ENCODE measurements at places on chromosomes 3 and 15.

DNA sequence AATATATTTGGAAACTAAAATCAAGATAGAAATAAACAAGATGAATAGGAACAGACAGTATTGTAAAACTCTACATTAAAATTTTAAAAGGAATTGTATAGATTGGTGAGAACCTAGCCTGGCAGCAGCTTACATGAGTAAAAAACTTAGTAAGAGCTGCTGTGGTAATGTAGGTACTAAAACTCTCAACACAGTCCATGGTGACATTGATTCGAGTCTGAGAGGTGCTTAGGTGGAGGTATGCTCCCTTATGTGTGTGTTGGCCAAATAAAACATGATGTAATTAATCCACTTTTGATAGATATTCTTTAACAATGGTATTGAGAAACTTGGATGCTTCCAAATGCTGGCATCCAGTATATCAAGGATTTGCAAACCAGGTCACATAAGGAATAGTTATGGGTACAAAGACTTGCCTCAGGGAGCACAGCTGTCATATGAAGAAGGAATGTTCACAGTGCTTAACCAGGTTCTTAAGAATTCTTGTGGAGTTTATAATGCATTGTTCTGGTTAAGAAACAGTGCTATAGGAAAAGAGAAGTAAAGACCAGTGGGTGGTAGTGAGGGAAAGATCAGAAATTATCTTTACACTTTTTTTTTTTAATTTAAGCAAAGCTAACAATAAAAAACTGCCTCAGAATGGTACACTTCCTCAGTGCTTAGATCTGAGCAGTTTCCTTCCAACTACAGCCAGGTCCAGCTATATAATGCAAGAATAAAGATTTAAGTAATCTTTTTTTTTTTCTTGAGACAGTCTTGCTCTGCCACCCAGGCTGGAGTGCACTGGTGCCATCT lies 24.6 kb upstream of the IL20RB start:
- DNase-seq = no peak

GRCh38 chr15:40871749-40872617 lies 2.1 kb downstream of the RHOV start:
- no peak for DNase-seq

DNA sequence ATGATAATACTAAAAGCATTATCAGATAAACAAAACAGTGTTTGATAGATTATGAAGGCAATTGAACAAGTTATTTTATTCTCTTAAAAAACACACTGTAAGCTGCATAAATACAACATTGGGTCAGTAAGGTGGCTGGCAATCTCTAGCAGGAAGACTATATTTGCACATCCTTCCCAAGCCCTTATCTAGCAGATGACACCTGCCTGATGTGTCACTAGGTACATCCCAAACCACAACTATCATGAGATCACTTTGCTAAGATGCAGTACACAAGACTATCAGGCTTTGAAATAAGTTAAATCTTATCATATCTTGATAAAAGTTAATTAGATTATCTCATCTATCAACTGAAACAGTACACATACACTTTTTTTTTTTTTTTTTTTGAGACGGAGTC lies 417.4 kb downstream of the MECOM start:
- DNase-seq = no peak

- DNase-seq = no peak
Observed at GRCh38 chr3:171044835-171045793, 18.6 kb upstream of the SLC2A2 start.

GRCh38 chr3:149611149-149611548 lies 46.7 kb downstream of the WWTR1 start:
- DNase-seq = no peak

GRCh38 chr3:98333989-98334606 lies 19.6 kb upstream of the OR5K4 start:
- no peak for DNase-seq

DNA sequence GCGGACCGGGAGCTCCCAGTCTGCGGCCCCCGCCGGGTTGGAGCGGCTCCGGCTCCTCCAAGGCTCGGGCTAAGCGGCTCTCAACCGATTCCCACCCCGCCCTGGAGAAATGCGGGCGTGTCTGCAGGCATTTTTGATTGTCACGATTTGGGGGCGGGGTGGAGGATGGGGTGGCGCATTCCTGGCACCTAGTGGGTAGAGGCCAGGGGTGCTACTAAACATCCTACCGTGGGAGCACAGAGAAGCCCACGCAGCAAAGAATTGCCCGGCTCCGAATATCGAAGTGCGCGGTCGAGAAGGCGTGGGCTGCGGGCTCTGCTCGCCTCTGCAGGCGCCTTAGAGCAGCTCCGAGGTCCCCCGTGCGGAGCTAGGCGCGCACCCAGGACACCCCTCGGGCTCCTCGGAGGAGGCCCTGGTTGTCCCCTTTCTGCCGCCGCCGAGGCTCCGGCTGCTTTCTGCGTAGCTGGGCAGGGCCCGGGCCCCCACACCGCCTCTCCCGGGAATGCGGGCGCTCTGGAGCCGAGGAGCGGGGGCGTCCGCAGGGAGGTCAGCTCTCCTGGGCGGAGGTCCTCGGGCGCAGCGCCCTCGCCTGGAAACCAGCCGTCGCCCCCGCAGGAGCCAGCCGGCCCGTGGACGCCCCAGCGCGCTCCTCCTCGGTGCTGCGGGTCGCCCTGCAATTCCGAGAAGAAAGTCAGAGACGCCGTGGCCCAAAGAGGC lies 16.5 kb upstream of the LAMP3 start:
- DNase-seq = peak; percentile 33

DNA sequence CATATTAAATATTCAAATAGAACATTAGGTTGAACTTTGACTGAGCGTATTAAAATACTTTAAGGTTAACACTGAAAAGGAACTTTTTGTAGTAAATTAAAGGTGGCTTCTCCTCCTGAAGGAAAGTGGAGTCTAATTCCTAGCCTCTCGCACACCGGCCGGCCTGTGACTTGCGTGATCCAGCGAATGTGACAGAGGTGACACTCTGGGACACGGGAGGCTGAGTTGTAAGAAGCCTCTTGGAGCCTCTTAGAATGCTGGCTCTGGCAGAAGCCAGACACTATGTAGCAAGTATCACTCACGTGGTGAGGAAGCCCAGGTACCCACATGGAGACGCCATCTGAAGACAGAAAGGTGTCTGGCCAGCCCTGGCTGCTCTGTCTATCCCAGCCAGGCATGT lies 64.9 kb upstream of the NSMCE3 start:
- no peak for DNase-seq

GRCh38 chr15:52651868-52652267 lies 27.3 kb downstream of the ATOSA start:
- peak; percentile 67 for DNase-seq

DNA sequence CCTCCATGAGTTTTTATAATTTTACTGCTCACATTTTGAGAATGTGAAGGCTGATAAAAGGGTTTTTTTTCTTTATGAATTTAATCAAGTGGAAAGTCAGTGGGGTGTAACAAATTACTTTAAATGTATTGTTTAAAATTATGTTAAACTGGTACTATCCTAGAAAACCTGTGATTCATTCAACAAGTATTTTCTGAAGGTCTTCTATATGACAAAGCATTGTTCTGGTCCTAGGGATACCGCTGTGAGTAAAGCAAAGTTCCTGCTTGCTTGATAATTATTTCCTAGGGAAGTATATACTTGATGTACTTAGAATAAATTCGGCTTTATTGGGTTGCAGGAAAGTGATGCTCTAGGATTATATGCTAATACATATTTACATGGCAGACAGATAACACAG lies 152.8 kb upstream of the GOLGA6L4 start:
- DNase-seq = no peak

DNA sequence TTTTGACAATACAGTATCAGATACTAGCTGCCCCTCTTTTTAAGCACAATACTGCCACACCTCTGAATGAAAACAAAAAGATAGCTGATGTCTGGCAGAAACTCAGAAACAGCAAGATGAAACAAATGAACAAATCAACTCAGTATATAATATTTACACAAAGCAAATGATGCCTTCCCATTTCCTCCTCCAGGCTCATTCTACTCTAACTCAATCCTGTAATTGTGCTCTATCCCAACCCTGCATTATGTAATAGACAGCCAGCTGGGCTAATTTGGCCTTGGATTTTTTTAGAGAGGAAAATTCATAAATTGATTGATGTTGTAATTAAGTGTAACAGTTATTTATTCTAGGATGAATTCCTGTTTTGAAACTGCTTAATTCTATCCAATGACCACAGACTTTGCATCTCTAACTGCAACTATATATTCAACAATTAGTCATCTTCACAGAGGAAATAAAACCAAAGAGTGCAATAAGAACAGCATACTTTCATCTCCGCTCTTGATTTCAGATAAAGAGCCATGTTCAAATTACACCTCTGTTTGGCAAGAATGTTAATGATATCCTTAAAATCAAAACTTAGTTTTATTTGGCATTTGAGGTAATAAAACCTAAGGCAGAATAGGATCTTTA lies 6.1 kb downstream of the ATG3 start:
- no peak for DNase-seq

GRCh38 chr15:69484837-69485236 lies 32.2 kb downstream of the RPLP1 start:
- no peak for DNase-seq

Measured in amygdala (tissue), 56 donors.